ENCODE measurements at places on chromosomes 12 and 14. TPM values are rescaled to one million over a fixed set of nuclear protein-coding genes. Genes with fewer than 3 reads are reported as not detected.

Gene POTEM
- total RNA-seq = not detected

Gene DPY19L2
- total RNA-seq = 7.9 TPM

Gene SOAT2
- total RNA-seq = not detected

- H3K4me1 ChIP-seq = no peaks in the 10 kb centered on the region
- no peak overlapping the region for H3K27ac ChIP-seq
- DNase-seq = no peak
- H3K27me3 ChIP-seq = no peaks in the 10 kb centered on the region
Measured at GRCh38 chr14:49493557-49493956, 92.6 kb downstream of the RPS29 start.

DNA sequence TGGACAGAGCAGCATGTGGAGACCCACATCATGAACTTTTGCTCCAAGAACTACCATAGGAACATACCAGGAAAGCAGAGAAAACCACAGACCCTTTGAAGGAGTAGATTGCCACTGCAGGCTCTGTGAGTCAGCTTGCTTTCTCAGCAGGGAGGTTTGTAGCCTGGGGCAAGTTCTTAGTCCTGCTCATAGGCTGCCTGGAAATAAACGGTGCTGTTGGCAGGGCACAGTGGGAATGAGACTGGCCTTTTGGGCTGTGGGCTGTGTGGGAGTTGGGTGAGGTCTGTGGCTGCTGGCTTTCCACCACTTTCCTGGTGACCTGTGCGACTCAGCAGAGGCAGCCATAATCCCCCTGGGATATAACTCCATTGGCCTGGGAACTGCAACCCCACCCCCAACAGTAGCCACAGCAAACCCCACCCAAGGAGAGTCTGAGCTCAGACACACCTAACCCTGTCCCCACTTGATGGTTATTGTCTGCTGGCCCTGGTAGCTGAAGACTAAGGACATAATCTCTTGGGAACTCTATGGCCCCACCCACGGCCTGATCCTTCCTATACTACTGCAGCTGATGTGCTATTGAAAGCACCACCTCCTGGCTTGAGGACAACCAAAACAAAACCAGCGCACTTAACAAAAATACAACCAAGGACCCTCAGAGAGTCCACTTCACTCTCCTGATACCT lies 192.1 kb upstream of the GARIN6 start:
- H3K4me1 ChIP-seq = peaks cover 9% of the 10 kb centered on the region
- no peak for DNase-seq

DNA sequence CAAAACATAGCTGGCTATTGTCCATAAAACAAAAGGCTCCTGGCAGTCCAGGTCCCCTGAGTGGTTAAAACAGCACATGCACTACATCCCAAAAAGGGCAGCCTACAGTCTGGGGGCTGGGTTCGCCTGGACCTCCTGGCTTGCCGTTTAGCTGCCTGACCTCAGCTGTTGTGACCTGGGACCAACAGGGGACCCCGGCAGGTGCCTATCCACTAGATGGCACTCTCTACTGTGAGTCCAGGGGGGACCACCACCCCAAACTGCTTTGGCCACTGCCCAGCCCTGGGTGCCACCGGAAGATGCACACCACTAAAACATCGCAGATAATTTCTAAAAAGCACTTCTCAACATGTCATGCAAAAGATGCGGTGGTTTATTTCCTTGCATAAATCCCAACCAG lies 2.9 kb upstream of the RTL1 start:
- DNase-seq = no peak
- peaks cover 9% of the 10 kb centered on the region for H3K4me1 ChIP-seq
- no peaks in the 10 kb centered on the region for H3K36me3 ChIP-seq
- H3K27ac ChIP-seq = no peak overlapping the region
- H3K4me3 ChIP-seq = no peak overlapping the region

DNA sequence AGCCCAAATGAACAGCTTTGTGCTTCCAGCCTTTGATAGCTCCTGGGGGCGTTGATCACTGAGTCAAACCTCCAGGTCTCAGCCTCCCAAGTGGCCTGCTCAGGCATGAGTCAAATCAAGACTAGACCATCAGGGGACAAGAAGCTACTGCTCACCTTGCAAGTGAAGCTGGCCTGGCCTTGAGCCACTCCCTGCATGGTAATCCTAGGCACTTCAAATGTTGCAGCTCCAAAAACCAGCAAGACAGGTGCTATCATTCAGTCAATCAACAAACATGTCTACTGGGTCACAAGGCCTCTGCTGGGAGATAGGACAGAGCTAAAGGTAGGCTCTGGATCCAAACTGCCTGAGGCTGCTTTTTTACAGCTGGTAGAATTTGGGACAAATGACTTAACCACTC lies 33.1 kb upstream of the NOS1 start:
- no peak overlapping the region for H3K4me3 ChIP-seq
- H3K36me3 ChIP-seq = no peaks in the 10 kb centered on the region
- H3K27ac ChIP-seq = no peak overlapping the region
- no peaks in the 10 kb centered on the region for H3K4me1 ChIP-seq
